ENCODE measurements at places on chromosomes 11 and 22.

GRCh38 chr22:47014636-47015345 lies 252.3 kb downstream of the TBC1D22A start:
- H3K4me1 ChIP-seq, result no peaks in the 10 kb centered on the region
- no peaks in the 10 kb centered on the region for H3K27me3 ChIP-seq
- DNase-seq, result no peak
- H3K4me3 ChIP-seq, result no peak overlapping the region

DNA sequence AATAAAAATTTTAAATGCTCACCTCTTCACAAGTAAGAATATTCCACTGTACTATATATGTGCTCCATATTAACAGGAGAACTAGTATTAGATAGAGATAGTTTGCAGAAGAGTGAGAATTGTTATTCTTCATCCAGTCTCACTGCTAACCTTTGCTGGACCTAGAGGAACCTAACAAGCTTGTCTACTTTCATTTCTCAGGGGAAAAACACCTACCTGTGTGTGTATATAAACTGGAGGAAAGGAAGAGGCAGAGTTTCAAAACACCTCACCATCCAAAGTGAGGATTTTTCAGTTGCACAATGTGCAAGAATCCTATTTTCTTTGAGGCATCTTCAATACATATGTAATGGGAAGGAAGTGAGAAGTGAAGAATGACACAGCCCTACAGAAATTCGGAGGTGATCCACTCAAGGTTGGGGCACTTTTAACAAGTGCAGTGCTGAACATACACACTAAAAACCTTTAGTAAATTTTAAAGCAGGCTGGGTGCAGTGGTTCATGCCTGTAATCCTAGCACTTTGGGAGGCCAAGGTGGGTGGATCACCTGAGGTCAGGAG lies 52.4 kb downstream of the SYTL2 start:
- H3K27ac ChIP-seq, result no peak overlapping the region
- no peaks in the 10 kb centered on the region for H3K36me3 ChIP-seq
- peaks cover 65% of the 10 kb centered on the region for H3K4me1 ChIP-seq
- no peak for DNase-seq

DNA sequence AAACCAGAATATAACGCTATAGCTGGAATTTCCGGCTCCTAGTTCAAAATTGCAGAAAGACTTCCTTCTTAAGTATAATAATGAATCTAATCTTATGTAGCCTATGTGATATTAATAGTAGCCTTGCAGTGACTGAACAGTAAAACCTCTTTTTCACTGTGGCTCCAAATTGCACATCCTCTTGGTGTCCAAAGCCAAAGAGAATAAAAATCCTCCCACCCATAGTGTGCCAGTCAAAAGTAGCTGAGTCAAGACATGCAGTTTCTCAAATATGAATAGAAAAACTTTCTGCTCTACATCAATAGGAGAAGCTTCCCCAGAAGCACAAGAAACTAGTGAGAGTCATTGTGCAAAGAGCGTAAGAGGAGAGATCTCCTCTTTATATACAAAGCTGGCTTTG lies 76.0 kb upstream of the PICALM start:
- H3K4me3 ChIP-seq, result no peak overlapping the region
- H3K27me3 ChIP-seq, result no peaks in the 10 kb centered on the region
- no peak for DNase-seq
- no peak overlapping the region for H3K27ac ChIP-seq
- H3K36me3 ChIP-seq, result no peaks in the 10 kb centered on the region
- H3K4me1 ChIP-seq, result peaks cover 44% of the 10 kb centered on the region

DNA sequence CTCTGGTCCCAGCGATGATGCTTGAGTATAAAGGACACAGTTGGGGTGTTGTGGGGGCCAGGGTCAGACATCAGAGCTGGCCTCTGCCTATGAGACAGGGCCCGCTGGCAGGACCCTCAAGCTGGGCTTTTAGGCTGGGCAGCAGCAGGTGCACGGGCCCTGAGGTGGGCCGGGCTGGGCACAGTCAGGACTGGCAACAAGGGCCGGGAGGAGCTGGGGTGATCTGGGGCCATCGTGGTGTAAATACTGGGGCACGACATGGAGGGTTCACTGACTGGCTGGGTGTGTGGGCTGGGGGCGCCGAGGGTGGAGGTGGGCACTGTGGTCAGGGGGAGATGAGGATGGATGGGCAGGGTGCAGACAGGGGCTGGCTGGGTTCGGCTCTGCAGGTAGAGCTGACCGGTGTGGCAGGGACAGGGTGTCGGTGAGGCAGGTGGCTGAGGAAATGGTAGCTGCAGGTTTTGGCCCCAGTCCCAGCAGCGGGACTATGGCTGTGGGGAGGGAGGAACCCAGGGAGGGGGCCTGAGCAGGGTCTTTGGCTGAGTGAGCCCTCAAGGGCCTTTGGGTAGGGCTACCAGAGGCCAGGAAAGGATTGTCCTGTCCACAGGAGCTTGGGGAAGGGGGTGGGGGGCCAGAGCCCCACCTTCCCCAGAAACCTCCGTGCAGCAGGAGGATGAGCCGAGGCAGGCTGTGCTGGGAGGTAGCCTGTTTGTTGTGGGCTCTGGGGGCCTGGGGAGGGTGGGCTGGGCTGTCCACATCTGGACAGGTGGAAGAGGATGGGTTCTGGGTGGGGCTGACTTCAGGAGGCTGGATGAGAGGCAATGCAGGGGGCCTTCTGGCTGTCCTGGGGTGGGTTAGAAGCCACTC lies 81.4 kb downstream of the KCNQ1 start:
- peaks cover 12% of the 10 kb centered on the region for H3K4me1 ChIP-seq
- H3K27me3 ChIP-seq, result no peaks in the 10 kb centered on the region
- peak; percentile 0 for DNase-seq
- H3K27ac ChIP-seq, result no peak overlapping the region
- H3K4me3 ChIP-seq, result no peak overlapping the region

DNA sequence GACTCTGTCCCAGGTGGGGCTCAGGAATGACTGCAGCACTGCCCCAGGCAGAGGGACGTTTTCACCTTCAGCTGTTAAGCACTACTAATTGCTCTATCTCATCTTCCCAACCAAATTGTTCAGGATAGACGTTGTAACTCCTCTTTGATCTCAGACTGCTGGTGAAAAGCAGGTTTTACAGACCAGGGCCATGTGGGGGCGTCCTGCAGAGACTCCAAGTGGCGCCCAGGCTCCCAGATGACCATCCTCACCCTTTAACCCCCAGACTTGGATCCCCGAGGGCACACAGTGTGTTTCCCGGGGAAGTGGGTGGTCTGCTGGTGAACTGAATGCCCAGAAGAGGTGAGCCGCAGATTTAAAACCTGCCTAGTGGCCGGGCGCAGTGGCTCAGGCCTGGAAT lies 23.9 kb downstream of the FADD start:
- H3K36me3 ChIP-seq, result no peaks in the 10 kb centered on the region
- no peaks in the 10 kb centered on the region for H3K4me1 ChIP-seq
- H3K27ac ChIP-seq, result no peak overlapping the region
- DNase-seq, result no peak
- H3K4me3 ChIP-seq, result no peak overlapping the region

All from CD8-positive, alpha-beta memory T cell (primary cell).